CD4-positive, alpha-beta memory T cell (primary cell): ENCODE measurements at places on chromosomes 7 and 10. TPM values are rescaled to one million over a fixed set of nuclear protein-coding genes. Genes with fewer than 3 reads are reported as not detected.

The SPACDR gene
- 5.7 TPM for total RNA-seq

DNA sequence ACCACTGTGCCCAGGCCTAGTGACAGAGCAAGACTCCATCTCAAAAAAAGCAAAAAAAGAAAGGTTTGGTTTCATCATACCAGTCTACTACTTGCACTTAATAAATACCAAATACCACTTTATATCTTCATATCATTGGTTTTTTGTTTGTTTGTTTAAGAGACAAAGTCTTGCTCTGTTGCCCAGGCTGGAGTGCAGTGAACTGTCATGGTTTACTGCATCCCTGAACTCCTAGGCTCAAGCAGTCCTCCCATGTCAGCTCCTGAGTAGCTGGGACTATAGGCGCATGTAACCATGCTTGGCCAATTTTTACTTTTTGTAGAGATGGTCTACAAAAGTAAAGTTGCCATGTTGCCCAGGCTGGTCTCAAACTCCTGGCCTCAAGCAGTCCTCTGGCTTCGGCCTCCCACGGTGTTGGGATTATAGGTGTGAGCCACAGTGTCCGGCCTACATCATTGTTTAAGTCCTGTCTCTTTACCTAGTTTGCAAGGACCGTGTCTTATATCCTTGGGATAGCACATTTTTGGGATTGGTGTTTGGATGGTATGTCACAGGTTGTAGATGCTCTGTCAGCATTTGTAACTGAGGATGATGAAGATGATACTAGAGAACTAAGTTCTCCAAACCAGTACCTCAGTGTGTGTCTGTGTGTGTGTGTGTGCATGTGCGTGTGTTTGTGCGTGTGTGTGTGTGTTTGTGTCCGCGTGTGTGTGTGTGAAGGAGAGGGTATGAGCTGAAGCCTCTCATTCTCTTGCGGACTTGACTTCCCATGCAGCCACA lies 9.3 kb downstream of the LMTK2 start:
- no peak overlapping the region for H3K4me3 ChIP-seq
- no peak for DNase-seq
- no peaks in the 10 kb centered on the region for H3K36me3 ChIP-seq
- peaks cover 25% of the 10 kb centered on the region for H3K4me1 ChIP-seq
- H3K27ac ChIP-seq, result no peak overlapping the region
- H3K27me3 ChIP-seq, result no peaks in the 10 kb centered on the region

- no peak overlapping the region for H3K27ac ChIP-seq
- H3K36me3 ChIP-seq, result no peaks in the 10 kb centered on the region
- no peak for DNase-seq
- H3K4me3 ChIP-seq, result no peak overlapping the region
- H3K27me3 ChIP-seq, result no peaks in the 10 kb centered on the region
Observed at GRCh38 chr7:70568674-70569334, 563.1 kb upstream of the GALNT17 start.

GRCh38 chr10:113605268-113605978 lies 52.6 kb downstream of the HABP2 start:
- H3K36me3 ChIP-seq, result no peaks in the 10 kb centered on the region
- H3K4me3 ChIP-seq, result no peak overlapping the region
- H3K27ac ChIP-seq, result no peak overlapping the region
- no peaks in the 10 kb centered on the region for H3K4me1 ChIP-seq

GRCh38 chr7:111953611-111954010 lies 252.6 kb downstream of the DOCK4 start:
- DNase-seq, result no peak
- no peaks in the 10 kb centered on the region for H3K4me1 ChIP-seq
- no peak overlapping the region for H3K4me3 ChIP-seq
- H3K36me3 ChIP-seq, result no peaks in the 10 kb centered on the region
- no peak overlapping the region for H3K27ac ChIP-seq

DNA sequence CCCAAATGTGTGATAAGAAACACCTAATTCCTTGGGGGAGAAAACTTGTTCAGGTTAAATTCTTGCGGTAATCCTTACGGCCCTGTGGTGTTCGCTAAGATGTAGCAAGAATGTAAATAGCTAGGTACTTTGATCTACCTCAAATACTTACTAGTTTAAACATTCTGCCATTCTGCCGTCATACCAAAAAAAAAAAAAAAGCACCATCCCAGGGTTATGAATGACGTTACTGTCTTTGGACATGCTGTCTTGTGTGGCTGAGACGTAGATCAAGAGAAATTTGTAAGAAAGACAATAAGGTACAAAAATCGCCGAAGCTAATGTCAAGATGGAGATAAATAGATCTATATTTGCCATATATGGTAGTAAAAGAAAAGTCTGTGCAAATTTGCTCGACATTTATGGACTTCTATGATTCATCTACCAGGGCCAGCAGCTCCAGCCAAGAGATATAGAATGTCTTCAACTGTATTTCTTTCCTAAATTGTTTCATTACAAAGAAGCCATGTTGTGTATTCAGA lies 195.6 kb downstream of the CUX1 start:
- H3K4me1 ChIP-seq, result no peaks in the 10 kb centered on the region
- H3K36me3 ChIP-seq, result no peaks in the 10 kb centered on the region
- H3K4me3 ChIP-seq, result no peak overlapping the region
- no peak overlapping the region for H3K27ac ChIP-seq

DNA sequence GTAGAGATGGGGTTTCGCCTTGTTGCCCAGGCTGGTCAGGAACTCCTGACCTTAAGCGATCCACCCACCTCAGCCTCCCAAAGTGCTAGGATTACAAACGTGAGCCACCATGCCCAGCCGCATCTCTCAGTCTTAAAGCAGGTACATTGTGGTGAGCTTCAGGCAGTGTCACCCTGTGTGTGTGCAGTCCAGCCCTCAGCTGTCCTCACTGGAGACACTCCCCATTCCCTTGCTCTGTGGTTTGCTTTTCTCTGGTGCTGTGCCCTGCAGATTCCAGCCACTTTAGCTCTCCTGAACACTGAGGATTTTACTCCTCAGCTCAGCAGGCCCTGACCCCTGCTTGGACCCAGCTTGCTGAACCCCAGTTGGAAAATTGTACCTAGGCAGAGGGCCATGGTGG lies 6.1 kb downstream of the TRRAP start:
- H3K27ac ChIP-seq, result no peak overlapping the region
- no peak for DNase-seq
- peaks cover 40% of the 10 kb centered on the region for H3K4me1 ChIP-seq

DNA sequence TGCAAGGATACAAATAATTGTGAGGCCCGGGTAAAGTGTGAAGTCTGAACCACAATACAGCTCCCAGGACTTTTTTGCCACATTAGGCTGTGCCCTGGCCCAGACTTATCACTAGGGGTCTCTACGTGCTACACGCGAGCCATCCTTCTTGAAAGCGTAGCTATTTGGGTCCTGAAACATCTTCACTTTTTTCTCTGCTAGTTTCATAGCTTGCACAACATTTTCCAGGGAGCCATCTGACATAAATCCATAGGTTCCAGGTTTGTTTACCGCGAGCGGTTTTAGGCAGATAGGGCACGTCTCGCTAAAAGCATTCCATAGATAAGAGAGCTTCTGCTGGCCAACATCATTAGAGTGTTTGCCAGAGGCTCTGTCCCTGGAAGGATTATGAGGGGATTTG lies 226.5 kb downstream of the RPS24 start:
- no peak overlapping the region for H3K4me3 ChIP-seq
- H3K4me1 ChIP-seq, result no peaks in the 10 kb centered on the region
- H3K36me3 ChIP-seq, result no peaks in the 10 kb centered on the region
- H3K27ac ChIP-seq, result no peak overlapping the region
- H3K27me3 ChIP-seq, result no peaks in the 10 kb centered on the region

DNA sequence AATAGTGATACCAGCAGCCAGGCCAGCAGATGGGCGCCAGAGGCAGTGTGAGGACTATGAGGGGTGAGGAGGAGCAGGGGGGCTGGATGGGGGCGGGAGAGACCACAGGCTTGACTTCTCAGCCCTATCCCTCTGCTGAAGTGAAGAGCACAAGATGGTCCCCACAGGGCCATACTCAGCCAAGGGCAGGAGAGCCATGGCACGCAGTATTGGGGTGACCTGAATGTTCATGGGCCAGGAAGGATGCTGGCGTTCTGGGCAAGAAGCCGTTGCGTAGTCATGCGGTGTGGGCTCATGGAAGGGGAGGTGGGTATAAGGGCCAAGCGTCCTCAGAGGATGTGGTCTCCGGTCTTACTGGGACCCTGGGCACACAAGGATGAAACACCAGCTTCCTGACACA lies 146.3 kb downstream of the PRKAG2 start:
- H3K27ac ChIP-seq, result no peak overlapping the region
- no peaks in the 10 kb centered on the region for H3K36me3 ChIP-seq
- H3K27me3 ChIP-seq, result no peaks in the 10 kb centered on the region
- no peak overlapping the region for H3K4me3 ChIP-seq

DNA sequence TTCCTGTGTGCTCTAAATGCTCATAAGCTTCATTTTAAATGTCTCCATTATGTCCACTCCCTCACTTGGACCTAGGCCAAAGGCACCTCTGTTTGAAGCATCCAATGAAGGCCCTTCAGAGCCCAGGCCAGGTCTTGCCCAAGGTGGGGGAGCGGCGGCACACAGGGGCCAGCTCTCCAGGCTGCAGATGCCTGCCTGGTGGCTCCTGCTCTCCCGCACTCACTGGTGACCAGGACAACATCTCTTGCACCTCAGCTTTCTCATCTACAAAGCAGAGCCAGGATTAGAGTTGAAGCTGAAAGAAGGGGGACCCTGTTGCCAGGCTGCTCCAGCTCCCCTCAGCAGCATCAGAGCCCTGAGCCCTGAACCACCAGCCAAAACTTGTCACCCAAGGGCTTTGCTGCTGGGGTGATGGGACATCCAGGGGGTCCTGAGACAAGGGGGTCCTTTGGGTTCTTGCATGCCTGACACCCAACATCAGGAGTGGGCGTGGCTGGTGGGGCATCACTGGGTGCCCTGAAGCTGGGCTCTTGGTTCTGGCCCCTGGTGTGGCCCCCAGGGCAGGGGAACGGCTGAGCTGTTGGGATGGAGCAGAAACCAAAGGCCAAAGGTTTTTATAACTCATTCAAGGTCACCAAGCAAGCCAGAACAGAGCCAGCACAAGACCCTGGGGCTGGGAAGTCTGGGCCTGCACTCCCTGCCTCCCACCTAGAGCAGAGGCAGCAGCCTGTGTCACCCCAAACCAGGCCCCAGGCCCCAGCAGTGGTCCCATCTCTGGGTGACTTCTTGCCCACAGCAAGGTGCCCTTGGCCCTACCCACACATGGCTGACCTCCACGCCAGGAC lies 1.2 kb downstream of the NACAD start:
- DNase-seq, result no peak
- H3K27ac ChIP-seq, result no peak overlapping the region
- no peaks in the 10 kb centered on the region for H3K36me3 ChIP-seq
- peaks cover 8% of the 10 kb centered on the region for H3K27me3 ChIP-seq
- peaks cover 8% of the 10 kb centered on the region for H3K4me1 ChIP-seq

- H3K36me3 ChIP-seq, result no peaks in the 10 kb centered on the region
- no peak overlapping the region for H3K27ac ChIP-seq
- peaks cover 14% of the 10 kb centered on the region for H3K4me1 ChIP-seq
- no peak for DNase-seq
- H3K4me3 ChIP-seq, result no peak overlapping the region
Observed at GRCh38 chr7:65230231-65230630, 143.4 kb upstream of the ZNF92 start.

DNA sequence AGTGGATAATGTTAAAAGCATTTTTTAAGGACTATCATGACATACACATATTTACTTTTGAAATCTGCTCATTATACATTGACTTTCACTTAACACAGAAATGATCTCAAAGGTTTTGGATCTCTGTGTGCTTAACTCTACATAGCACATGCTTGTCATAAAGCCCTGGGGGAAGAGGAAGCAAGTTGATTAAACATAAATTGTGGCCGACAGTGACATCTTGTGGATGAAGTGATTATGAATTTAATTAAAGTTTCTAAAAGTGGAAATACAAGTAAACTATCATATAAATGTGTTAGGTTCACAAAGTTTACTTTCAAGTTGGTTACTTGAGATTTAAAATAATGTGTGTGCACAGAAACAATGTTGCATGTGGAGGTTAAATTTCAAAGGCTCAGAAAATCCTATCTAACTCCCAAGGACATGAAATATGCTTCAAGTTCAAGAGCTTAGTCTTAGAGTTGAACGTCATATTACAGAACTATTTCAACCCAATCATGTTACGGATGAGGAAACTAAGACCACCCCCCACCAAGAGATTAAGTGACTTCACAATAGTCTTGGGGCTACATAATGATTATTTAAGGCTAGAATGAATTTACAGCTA lies 1247.8 kb downstream of the GATA3 start:
- H3K27me3 ChIP-seq, result no peaks in the 10 kb centered on the region
- DNase-seq, result no peak
- H3K4me1 ChIP-seq, result no peaks in the 10 kb centered on the region
- no peaks in the 10 kb centered on the region for H3K36me3 ChIP-seq
- H3K27ac ChIP-seq, result no peak overlapping the region

GRCh38 chr7:49995681-49996080 lies 97.4 kb downstream of the ZPBP start:
- H3K4me1 ChIP-seq, result no peaks in the 10 kb centered on the region
- no peaks in the 10 kb centered on the region for H3K27me3 ChIP-seq
- H3K36me3 ChIP-seq, result no peaks in the 10 kb centered on the region

- H3K36me3 ChIP-seq, result no peaks in the 10 kb centered on the region
- H3K27ac ChIP-seq, result no peak overlapping the region
- H3K27me3 ChIP-seq, result no peaks in the 10 kb centered on the region
Observed at GRCh38 chr10:31136930-31137885, 105.5 kb upstream of the ZNF438 start.

- H3K4me3 ChIP-seq, result no peak overlapping the region
- no peak for DNase-seq
- no peaks in the 10 kb centered on the region for H3K27me3 ChIP-seq
- H3K36me3 ChIP-seq, result no peaks in the 10 kb centered on the region
- peaks cover 35% of the 10 kb centered on the region for H3K4me1 ChIP-seq
Observed at GRCh38 chr7:2517026-2517425, 2.5 kb upstream of the LFNG start.

- H3K4me1 ChIP-seq, result no peaks in the 10 kb centered on the region
- no peak overlapping the region for H3K27ac ChIP-seq
- H3K4me3 ChIP-seq, result no peak overlapping the region
- no peaks in the 10 kb centered on the region for H3K36me3 ChIP-seq
Observed at GRCh38 chr7:39504963-39505362, 61.2 kb upstream of the YAE1 start.

DNA sequence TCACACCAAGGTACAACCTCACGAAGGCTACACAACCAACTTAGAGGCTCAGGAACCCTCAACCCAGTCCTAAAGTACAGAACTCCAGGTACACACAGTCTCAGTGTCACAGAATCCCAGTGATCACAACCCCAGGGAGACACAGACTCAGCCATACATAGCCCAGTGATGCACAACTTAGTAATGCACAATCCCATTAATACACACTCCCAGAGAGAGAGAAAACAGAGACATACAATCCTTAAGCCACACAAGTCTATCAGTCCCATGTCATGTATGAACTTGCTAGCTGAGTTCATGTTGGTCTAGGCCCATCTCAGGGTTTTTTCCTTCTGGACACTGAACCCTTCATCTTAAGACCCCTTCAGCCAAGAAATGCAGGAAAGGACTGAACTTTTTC lies 4.6 kb downstream of the KCNIP2 start:
- peaks cover 55% of the 10 kb centered on the region for H3K4me1 ChIP-seq
- no peaks in the 10 kb centered on the region for H3K36me3 ChIP-seq
- no peaks in the 10 kb centered on the region for H3K27me3 ChIP-seq
- no peak overlapping the region for H3K27ac ChIP-seq
